Kidney (tissue), 22 donors: ENCODE measurements at places on chromosomes 16 and 17. TPM values are rescaled to one million over a fixed set of nuclear protein-coding genes. Genes with fewer than 3 reads are reported as not detected.

The CDH8 gene
- total RNA-seq = 0.19 TPM

The ENPP7 gene
- total RNA-seq = 0.94 TPM

- no peak overlapping the region for H3K4me3 ChIP-seq
- no peaks in the 10 kb centered on the region for H3K27me3 ChIP-seq
- no peak for DNase-seq
- H3K27ac ChIP-seq = no peak overlapping the region
Observed at GRCh38 chr17:17570140-17570797, 21.2 kb downstream of the PEMT start.

DNA sequence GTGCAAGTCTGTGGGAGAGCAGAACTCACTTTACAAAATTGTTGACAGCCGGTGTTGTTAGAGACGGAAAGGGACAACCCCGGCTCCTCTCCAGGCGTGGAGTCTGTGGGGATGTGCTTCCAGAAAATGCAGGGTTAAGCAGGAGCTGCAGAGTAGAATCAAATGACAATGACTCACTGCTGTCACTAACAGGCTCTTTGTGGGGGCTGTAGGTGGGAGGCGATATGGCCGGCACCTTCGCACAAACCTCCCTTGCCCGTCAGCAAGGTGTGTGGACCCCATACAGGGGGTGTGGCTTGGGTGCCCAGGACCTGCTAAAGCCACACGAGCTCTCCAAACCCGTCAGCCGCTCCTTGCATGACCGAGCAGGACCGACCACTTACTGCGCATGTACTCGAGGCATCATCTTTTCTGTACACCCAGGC lies 5.8 kb downstream of the PDK2 start:
- H3K4me3 ChIP-seq = no peak overlapping the region
- H3K27me3 ChIP-seq = no peaks in the 10 kb centered on the region
- DNase-seq = peak; percentile 85
- peaks cover 7% of the 10 kb centered on the region for H3K36me3 ChIP-seq
- peak overlapping the region; percentile 94 for H3K27ac ChIP-seq

- H3K27me3 ChIP-seq = no peaks in the 10 kb centered on the region
- no peak overlapping the region for H3K4me3 ChIP-seq
- no peaks in the 10 kb centered on the region for H3K4me1 ChIP-seq
- H3K36me3 ChIP-seq = no peaks in the 10 kb centered on the region
Observed at GRCh38 chr17:33234930-33235685, 58.0 kb downstream of the ASIC2 start.

DNA sequence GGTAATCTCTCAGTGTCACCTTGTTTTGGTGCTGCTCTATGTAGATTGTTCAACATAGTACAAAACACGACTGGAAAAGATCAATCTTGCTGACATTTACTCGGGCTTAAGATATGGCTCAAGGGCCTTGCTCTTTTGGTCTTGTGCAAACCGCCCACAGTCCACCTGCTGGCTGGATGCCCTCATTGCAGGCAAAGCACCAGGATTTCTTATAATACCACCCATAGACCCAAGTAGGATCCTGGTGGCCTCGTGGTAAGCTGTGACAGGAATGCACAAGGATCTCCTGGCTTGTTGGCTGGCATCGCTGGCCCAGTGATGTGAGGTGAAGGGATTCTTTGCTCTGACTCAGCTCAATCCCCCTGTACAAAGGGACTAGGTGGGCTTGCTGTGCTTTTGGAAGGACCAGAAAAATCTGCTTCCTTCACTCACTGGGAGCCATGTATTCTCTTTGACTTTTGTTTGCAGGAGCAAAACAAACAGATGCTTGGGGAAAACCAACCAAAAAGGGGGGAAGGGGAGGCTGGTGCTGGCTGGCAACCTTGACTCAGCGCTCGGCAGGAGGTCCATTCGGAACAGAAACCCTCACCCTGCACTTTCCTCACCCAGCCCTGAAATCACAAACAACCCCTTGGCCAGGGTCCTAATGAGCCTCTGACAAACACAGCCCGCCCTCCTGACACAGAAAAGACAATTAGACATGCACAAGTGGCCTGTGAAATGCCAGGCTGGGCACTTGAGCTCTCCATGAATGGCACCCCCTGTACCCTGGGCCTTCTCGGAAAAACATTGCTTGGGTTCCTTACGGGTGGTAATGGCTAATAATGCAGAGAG lies 36.6 kb upstream of the MED9 start:
- no peaks in the 10 kb centered on the region for H3K36me3 ChIP-seq
- peak overlapping the region; percentile 73 for H3K27ac ChIP-seq
- peak; percentile 68 for DNase-seq
- no peaks in the 10 kb centered on the region for H3K27me3 ChIP-seq

The TBC1D3I gene
- 0.41 TPM for total RNA-seq

GRCh38 chr16:17404941-17405689 lies 65.6 kb downstream of the XYLT1 start:
- H3K27me3 ChIP-seq = no peaks in the 10 kb centered on the region
- no peak overlapping the region for H3K4me3 ChIP-seq

- no peaks in the 10 kb centered on the region for H3K27me3 ChIP-seq
- DNase-seq = no peak
- H3K4me3 ChIP-seq = no peak overlapping the region
- no peaks in the 10 kb centered on the region for H3K36me3 ChIP-seq
- no peaks in the 10 kb centered on the region for H3K4me1 ChIP-seq
Observed at GRCh38 chr17:77231076-77231871, 90.5 kb downstream of the SEC14L1 start.

The PRDM7 gene
- not detected for total RNA-seq

The CHRNE gene
- 1.3 TPM for total RNA-seq

DNA sequence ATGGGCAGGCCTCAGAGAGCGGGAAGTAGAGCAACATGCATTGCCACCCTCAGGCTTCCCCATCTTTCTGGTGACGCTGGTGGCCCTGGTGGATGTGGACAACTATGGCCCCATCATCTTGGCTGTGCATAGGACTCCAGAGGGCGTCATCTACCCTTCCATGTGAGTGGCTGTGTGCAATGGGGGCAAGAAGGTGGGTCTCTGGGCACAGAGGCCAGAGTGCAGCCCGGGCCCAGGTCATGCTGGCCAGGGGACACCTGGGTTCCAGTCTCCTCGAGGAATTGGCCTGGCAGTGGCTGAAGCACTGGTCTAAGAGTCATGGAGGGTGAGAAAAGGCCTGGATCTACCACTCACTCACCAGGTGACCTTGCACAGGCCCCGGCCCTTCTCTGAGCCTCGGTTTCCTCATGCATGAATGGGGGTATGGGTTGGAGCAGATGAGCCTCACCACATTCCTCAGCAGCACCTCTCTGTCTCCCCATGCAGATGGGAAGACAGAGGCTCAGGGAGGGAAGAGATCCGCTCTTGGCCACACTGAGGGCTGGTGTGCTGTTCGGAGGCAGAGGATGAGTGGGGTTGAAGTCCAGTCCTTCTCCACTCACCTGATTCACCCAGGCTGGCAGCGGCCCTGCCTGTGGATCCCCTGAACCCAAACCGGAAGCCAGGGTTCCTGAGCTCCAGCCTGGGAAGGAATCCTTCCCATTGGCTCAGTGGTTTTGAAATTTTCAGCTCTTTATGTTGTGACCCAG lies 7.2 kb upstream of the ADGRG3 start:
- no peaks in the 10 kb centered on the region for H3K27me3 ChIP-seq
- no peak overlapping the region for H3K27ac ChIP-seq
- no peaks in the 10 kb centered on the region for H3K4me1 ChIP-seq
- H3K4me3 ChIP-seq = no peak overlapping the region
- no peaks in the 10 kb centered on the region for H3K36me3 ChIP-seq

The ZFPM1 gene
- 9.2 TPM for total RNA-seq

GRCh38 chr17:65599650-65600049 lies 38.2 kb upstream of the AXIN2 start:
- no peaks in the 10 kb centered on the region for H3K4me1 ChIP-seq
- no peak overlapping the region for H3K27ac ChIP-seq
- H3K4me3 ChIP-seq = no peak overlapping the region
- H3K27me3 ChIP-seq = no peaks in the 10 kb centered on the region
- no peak for DNase-seq
- no peaks in the 10 kb centered on the region for H3K36me3 ChIP-seq

- peak; percentile 82 for DNase-seq
- H3K27ac ChIP-seq = no peak overlapping the region
- no peaks in the 10 kb centered on the region for H3K36me3 ChIP-seq
Observed at GRCh38 chr16:9008601-9009260, 45.0 kb upstream of the USP7 start.

- DNase-seq = peak; percentile 65
- no peak overlapping the region for H3K27ac ChIP-seq
- no peaks in the 10 kb centered on the region for H3K4me1 ChIP-seq
- H3K36me3 ChIP-seq = no peaks in the 10 kb centered on the region
- H3K4me3 ChIP-seq = no peak overlapping the region
Observed at GRCh38 chr17:78226759-78227454, 4.5 kb upstream of the TMEM235 start.

DNA sequence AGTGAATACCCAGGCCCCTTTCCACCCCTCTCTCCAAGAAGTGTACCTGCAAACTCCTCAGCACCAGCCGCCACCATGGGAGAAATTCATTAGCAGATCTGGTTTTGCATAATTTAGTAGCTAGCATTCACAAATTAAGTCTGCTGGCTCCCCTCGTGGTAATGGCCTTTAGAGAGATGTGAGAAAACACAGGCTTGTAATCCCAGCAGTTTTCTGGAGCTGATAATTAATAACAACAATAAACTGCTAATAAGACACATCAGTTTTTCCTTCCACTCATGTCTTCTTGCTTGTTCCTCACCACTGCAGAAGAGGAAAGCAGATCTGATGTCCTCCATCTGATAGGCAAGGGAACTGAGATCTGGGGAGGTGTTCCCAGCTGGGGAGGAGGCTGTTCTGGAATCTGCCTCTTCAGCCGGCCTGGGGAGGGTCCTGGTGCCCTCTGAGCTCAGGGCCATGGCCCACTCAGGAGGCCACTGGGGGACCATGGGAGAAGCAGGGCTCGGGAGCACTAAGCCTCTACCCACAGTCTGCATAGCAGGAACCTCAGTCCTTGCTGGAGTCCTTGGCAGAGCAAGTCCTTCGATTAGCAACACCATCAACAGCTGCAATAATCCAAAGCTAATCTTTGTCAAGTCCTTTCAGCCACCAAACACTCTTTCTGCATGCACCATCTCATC lies 74.2 kb upstream of the DNAJA2 start:
- no peak overlapping the region for H3K27ac ChIP-seq
- H3K4me1 ChIP-seq = no peaks in the 10 kb centered on the region
- no peak for DNase-seq
- no peaks in the 10 kb centered on the region for H3K36me3 ChIP-seq
- H3K27me3 ChIP-seq = no peaks in the 10 kb centered on the region

GRCh38 chr17:283911-284675 lies 68.5 kb downstream of the RPH3AL start:
- H3K36me3 ChIP-seq = peaks cover 5% of the 10 kb centered on the region
- no peak overlapping the region for H3K4me3 ChIP-seq
- no peak overlapping the region for H3K27ac ChIP-seq
- no peaks in the 10 kb centered on the region for H3K27me3 ChIP-seq
- DNase-seq = no peak
- no peaks in the 10 kb centered on the region for H3K4me1 ChIP-seq

The CSH1 gene
- not detected for total RNA-seq

DNA sequence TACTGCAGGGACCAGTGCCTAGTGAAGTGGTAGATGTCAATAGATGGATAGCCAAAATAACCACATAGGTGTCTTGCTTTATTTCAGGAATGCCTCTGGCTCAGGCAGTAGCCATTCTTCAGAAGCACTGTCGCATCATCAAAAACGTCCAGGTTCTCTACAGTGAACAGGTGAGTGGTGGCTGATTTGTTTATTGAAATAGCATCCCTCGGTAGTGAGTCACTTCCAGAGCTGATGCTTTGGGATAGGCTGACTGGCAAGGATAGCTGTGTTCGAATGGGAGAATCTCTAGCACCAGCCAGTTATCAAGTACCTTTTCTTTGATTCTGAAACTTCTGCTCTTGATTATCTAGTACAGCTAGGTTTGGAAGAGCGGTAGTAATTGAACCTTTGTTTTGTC lies 10.3 kb downstream of the PHAF1 start:
- H3K36me3 ChIP-seq = peaks cover 3% of the 10 kb centered on the region
- H3K4me3 ChIP-seq = no peak overlapping the region
- no peaks in the 10 kb centered on the region for H3K4me1 ChIP-seq
- H3K27me3 ChIP-seq = no peaks in the 10 kb centered on the region
- H3K27ac ChIP-seq = no peak overlapping the region

The CCDC43 gene
- 20.3 TPM for total RNA-seq

The KRTAP1-5 gene
- total RNA-seq = not detected

DNA sequence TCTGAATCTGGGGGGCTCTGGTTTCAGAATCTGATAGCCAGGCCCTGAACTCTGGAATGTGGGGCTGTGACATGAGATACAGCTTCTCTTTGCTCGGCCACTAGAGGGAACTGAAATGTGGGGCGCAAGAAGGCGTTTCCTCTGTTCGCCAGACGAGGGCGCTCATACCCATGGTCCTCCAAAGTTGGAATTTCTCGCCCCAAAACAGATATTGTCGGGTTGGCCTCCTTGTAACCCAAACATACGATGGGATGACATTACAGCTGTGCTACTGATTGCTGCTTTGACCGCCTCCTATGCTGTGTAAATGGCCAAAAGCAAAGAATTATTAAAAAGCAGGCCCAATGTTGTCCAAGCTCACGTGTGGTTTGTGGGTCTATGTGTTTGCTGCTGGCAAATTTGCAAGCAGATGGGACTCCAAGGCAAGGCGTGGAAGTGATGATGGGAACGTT lies 13.1 kb upstream of the MSI2 start:
- DNase-seq = peak; percentile 69
- H3K4me1 ChIP-seq = no peaks in the 10 kb centered on the region
- no peak overlapping the region for H3K4me3 ChIP-seq
- H3K27ac ChIP-seq = no peak overlapping the region
- H3K36me3 ChIP-seq = no peaks in the 10 kb centered on the region

DNA sequence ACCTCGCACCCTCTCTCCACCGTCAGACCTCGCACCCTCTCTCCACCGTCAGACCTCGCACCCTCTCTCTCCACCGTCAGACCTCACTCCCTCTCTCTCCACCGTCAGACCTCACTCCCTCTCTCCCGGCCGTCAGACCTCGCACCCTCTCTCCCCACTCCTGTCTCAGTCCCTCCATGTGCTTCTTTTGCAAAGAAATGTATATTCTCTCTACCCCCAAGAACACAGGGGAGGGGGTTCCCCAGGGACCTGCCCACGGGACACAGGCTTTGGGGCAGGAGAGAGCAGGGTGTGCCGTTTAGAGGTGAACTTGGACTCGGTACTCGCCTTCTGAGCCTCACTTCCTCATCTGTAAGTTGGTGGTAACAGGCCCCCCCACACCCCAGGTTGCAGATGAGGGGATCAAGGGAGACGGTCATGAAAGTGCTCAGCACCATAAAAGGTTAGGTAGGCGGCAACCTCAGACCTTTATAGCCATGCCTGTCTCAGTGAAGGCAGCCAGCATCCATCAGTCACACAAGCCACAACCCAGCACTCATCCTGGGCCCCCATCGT lies 63.7 kb downstream of the RPH3AL start:
- H3K36me3 ChIP-seq = no peaks in the 10 kb centered on the region
- no peaks in the 10 kb centered on the region for H3K4me1 ChIP-seq
- no peak overlapping the region for H3K27ac ChIP-seq

The MTSS2 gene
- 33.0 TPM for total RNA-seq

DNA sequence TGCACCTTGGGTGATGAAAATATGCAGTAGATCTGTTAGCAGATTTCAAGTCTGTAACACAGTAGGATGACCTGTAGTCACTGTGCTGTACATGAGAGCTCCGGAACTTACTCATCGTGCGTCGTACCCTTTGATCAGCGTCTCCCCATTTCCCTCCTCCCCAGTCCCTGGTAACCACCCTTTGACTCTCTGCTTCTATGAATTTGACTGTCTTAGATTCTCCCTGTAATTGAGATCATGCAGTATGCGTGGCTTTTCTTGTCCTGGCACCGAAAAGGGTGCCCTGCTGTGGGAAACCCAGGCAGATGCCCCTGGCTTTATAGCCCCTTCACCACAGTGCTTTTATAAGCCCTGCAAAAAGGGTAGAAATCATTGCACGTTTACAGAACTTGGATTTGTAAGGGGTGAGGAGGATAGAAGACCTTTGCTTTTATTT lies 20.5 kb downstream of the CLEC16A start:
- no peak overlapping the region for H3K4me3 ChIP-seq
- no peak overlapping the region for H3K27ac ChIP-seq
- H3K4me1 ChIP-seq = peaks cover 4% of the 10 kb centered on the region
- H3K36me3 ChIP-seq = peaks cover 3% of the 10 kb centered on the region
- no peak for DNase-seq
